ELR (cell line): ENCODE measurements at places on chromosomes 7 and 10.
A peak's percentile ranks its signal among the peaks of the same experiment; 100 is the strongest.

- peak; percentile 51 for DNase-seq
Observed at GRCh38 chr7:92830532-92831110, 5.8 kb downstream of the CDK6 start.

GRCh38 chr7:33511778-33512177 is 382.4 kb downstream of the BBS9 start:
- DNase-seq, result no peak

GRCh38 chr10:5559642-5560141 is 34.9 kb downstream of the CALML3 start:
- peak; percentile 82 for DNase-seq

- no peak for DNase-seq
Observed at GRCh38 chr7:97004247-97005182, 838 bp upstream of the DLX6 start.

- DNase-seq, result peak; percentile 78
Observed at GRCh38 chr7:108002726-108003598, at the start of gene LAMB1. LAMB1 (minus strand) TSS chr7:108003161; CDS start chr7:108002885, 276 bp downstream.

DNA sequence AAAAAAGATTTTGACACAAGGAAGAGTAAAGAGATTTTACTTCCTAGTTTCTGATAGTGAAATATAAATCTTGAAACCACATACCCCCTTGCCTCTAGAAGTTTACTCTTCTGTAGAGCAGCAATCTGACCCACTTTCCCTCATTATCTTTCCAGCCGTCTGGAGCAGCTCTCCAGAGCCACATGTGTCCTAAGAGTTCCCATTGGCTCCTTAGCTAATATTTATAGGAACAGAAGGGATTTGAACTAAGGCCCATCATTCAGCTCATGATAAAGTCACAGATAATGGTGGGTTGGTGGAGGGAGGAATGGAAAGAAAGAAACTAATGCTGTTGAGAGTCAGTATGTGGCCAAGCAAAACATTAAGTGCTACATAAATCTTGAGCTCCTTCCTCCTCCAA is 121.8 kb downstream of the INHBA start:
- no peak for DNase-seq

- no peak for DNase-seq
Observed at GRCh38 chr10:130362308-130362761, 226.1 kb downstream of the GLRX3 start.

- no peak for DNase-seq
Observed at GRCh38 chr7:124737760-124738300, 27.8 kb downstream of the GPR37 start.

GRCh38 chr7:148155000-148155399 is 435.6 kb upstream of the C7orf33 start:
- DNase-seq, result no peak

- DNase-seq, result peak; percentile 70
Observed at GRCh38 chr10:775245-776075, 86.0 kb upstream of the DIP2C start.

GRCh38 chr7:27064159-27064558 is 31.6 kb downstream of the HOXA1 start:
- DNase-seq, result no peak

DNA sequence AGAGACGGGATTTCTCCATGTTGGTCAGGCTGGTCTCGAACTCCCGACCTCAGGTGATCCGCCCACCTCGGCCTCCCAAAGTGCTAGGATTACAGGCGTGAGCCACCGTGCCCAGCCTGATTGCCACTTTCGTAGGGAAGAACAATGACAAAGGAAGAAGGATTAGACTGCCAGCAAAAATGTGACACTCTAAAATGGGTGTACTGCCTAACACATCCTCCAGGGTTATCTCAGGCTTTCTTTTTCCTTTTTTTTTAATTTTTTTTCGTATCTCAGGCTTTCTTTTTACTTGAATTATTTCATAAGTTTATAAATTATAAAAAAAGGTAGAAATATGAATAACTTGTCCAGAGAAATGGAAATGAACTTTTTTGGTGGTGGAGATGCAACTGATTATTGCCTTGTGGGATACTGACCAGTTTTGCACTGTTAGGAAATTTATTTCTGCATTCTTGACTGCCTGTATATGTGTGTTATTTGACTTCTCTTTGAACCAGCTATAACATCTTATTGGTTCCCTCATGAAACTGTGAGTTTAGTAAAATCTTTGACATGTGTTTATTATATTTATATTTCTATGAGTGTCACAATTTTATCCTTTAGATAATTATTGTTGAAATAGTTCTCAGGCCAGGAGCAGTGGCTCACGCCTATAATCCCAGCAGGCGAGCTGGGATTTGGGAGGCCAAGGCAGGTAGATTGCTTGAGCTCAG is 56.8 kb downstream of the XRCC2 start:
- no peak for DNase-seq

DNA sequence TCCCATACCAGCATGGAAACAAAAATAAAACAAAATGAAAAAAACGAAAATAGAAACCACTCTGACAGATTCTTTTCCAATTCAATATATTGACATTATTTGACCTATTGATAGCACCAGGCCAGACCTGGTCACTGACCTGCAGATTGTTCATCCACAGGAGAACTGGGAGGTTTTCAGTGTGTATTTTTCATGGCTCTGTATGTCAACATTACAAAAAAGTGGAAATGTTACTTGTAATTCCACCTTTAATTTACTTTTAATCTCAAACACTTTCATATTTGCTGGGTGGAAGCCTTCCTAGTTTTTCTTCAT is 2.9 kb downstream of the HKDC1 start:
- DNase-seq, result no peak
